ENCODE measurements at places on chromosomes 2 and 18.

- no peak for DNase-seq
Observed at GRCh38 chr2:107721178-107721577, 105.5 kb upstream of the RGPD4 start.

DNA sequence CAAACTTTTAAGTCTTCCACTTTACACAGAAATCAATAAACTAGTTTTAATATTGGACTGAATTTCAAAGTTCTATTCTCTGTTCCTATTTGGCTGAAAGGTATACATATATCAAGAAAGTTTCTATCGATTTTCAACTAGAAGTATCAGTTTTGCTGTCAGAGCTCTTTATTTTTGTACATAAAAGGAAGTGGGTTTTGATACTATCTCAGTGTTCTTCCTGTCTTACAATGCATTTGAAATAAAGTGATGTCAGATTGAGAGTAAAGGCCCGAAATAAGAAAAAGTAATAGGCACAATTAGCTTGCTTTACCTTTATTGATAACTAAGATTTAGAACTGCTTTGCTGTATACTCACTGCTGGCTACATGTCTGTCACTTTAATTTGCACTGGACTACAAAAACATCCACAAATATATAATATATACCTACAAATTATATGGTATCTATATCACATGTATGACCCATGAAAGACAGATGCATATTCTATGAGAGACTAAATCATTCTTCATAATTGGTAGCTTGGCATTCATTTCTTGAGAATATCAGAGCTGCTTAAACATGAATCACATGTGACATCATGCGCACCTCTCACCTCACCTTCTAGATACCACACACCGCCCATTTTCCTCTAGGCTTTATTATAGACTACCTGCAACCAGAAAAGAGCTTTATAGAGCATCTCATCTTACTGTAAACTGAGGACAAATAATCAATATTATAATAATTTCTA is 83.6 kb downstream of the ASXL2 start:
- DNase-seq, result peak; percentile 2

GRCh38 chr18:51236225-51236624 is 38.7 kb upstream of the MEX3C start:
- DNase-seq, result no peak

DNA sequence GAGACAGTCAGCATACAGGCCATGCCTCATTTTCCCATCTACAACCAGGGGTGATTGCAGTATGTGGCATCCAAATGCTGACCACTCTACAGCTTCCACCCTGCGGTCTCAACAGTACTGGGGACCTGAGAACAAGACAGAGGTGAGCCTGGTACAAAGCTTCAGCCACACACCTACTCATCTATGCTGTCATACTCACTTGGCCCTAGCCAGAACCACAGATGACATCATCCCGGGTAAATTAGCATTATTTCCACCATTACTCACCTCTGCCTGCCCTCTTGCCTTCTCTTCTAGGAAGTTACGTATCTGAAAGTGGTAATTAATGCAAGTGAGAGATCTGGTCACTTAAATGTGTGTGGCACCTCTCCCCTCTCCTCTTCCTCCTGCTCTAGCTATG is 208.2 kb upstream of the ARL4C start:
- DNase-seq, result no peak

DNA sequence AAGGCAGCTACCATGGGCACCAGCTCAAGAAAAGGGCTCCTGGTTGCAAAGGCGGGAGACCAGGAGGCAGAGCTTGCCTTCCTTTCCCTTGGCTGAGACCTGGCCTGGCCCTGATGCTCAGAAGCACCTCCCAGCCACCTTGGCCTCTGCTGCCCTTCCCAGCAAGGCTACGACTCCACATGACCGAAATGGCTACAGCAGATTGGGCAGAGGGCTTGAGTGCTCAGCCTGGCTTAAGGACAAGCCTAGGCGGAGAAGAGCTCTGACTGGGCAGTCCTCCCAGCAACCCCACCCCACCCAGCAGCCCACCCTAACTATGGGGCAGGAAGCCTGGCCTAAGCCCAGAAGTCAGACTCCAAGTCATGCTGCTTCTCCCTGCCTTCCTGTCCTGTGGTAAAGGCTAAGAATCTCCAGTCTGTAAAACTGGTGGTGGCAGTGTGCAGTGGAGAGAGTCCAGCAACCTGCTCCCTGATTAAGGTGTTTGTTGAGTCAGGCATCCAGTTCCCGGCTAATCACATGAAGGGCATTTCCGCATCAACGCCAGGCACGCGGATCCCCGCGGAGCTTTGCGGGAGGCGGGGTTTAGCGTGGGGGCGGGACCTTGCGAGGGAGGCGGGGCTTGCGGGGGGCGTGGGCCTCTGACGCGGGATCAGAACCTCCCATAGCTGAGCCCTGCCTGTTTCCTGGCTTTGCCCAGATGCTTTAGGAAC is 256.0 kb downstream of the BCL11A start:
- DNase-seq, result no peak

GRCh38 chr2:102106133-102106556 is 36.4 kb upstream of the IL1R1 start:
- no peak for DNase-seq

GRCh38 chr2:215654148-215654819 is 218.4 kb upstream of the FN1 start:
- no peak for DNase-seq

GRCh38 chr2:28637066-28638047 is 114.3 kb upstream of the PPP1CB start:
- DNase-seq, result no peak

DNA sequence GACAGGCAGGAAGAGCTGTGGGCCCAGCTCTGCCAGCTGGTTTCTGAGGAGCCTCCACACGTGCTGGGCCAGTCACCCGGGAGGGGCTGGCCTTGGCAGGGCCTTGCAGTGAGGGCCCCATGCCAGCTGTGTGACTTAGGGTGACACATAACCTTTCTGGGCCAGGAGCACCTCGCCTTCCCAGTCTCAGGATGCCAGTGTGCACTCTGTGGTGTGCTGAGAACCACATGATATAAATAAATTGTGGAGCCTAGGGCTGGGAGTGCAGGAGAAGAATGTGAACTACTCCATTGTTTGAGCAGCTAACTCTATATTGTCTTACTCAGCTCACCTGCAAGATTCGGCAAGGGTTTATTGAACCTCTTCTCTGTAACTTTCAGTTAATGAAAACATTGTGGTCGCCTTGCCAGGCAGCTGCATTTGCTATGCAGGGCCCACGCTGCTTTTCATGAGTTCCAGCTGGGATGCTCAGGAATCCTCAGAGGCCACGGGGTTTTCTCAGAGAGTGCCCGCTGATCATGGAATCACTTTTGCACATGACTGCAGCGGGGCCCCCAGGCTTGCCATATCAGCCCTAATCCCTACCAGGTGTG is 222.3 kb downstream of the SH3RF3 start:
- DNase-seq, result no peak

DNA sequence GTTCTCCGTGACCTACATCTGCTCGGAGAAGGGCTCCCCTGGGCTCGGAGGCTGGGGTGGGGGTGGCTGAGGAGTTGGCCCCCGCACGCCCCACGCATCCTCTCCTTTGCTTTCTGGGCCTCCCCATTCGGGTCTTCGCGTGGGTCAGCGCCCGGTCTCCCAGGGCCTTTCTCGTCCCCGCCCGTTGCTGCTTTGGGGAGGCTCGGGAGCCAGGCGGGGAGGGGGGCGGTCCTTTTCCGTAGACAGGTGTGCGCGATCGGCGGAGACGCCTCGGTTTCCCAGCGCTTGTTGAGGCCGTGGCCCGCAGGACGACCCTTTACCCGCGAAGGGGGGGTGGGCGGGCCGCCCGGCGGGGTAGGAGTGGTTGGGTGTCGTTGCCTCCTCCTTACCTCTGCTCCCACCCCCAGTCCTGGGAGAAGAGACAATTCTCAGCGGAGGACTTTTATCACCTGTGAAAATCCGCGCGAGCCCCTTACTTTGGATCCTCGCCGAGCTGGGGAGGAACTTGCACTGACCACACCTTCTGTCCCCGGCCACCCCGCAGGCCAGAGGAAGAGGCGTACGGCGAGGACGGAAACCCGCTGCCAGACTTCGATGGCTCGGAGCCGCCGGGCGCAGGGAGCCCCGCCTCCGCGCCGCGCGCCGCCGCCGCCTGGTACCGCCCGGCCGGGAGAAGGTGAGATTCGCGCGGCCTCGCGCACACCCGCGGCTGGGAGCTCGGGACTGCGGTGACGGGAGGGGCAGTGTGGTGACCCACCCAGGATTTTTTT is 2.6 kb downstream of the ADCYAP1 start:
- DNase-seq, result no peak

Measured in T-helper 22 cell (primary cell).